ENCODE measurements at places on chromosomes 7 and 10. TPM values are rescaled to one million over a fixed set of nuclear protein-coding genes. Genes with fewer than 3 reads are reported as not detected.

SLC26A3 gene
- polyA plus RNA-seq, result 0.06 TPM

RADIL gene
- 60.6 TPM for polyA plus RNA-seq

PTPN20 gene
- polyA plus RNA-seq, result 0.62 TPM

PCDH15 gene
- polyA plus RNA-seq, result 0.49 TPM

CDC14C gene
- polyA plus RNA-seq, result 0.06 TPM

PLXDC2 gene
- 10.3 TPM for polyA plus RNA-seq

NEURL1 gene
- 3.5 TPM for polyA plus RNA-seq

EBLN1 gene
- polyA plus RNA-seq, result not detected

CDHR3 gene
- 8.4 TPM for polyA plus RNA-seq

NKX1-2 gene
- polyA plus RNA-seq, result not detected

DNA sequence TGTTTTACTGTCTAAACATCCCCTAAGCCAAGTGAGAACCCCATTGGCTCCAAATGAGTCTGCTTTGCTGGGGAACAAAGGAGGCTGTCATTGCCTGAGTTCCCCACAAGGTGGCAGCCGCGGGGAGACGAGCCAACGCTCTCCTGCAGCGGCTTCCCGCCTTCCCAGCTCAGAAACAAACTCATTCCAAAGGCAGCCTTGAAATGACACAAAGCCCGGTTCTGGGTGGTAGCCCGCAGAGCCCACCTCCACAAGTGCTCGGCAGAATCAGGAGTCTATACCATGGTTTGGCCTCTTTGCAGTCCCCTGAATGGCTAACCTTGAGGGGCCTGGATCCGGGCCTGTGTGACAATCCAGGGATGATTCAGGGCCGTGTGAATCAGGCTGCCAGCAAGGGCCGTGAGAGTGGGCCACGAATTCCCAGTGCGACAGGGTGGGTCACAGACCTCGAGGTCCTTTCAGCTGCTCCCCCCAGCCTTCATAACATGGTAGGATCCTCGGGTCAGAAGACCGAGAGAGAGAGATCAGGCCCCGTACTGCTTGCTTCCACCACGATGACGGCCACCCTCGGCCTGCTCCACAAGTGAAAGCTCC is 79.7 kb downstream of the DLG5 start:
- H3K4me1 ChIP-seq, result peaks cover 17% of the 10 kb centered on the region
- no peak overlapping the region for H3K4me3 ChIP-seq

- no peaks in the 10 kb centered on the region for H3K4me1 ChIP-seq
- H3K27ac ChIP-seq, result no peak overlapping the region
- DNase-seq, result no peak
- H3K27me3 ChIP-seq, result no peaks in the 10 kb centered on the region
Observed at GRCh38 chr10:129253161-129253864, 213.7 kb upstream of the MGMT start.

GRCh38 chr10:127815147-127815546 is 77.6 kb downstream of the CLRN3 start:
- no peak for DNase-seq
- no peaks in the 10 kb centered on the region for H3K36me3 ChIP-seq
- no peak overlapping the region for H3K27ac ChIP-seq
- no peak overlapping the region for H3K4me3 ChIP-seq
- no peaks in the 10 kb centered on the region for H3K27me3 ChIP-seq

DNA sequence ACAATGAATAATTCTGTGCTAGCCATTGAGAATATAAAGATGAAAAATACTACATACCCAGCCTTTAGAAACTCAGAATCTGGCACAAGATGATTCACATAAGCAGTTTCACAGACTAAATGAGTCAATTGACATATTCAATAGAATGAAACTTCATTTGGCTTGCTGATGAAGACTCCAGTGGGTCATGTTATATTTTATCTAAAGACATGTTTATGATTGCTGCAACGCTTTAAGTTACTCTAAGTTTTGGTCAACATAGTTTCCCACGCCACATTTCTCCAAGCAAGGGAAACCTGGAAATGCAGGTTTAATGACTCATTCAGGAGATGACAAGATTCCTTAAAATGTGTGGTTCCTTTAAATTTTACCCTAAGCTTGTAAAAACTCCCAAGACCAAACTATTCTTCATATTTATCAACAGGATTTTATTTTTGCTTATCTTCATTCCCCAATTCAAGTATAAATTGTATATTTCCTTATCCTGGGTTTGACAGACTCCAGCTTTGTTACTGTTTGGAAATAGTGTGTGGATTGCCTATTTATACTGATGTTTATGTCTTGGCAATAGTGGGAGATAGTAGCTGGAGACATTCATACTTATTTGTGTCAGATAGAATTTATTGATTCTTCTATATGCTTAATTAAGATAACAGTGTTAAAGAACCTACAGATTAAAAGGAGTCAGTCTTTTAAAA is 6.6 kb downstream of the SEMA3A start:
- H3K4me3 ChIP-seq, result no peak overlapping the region
- no peak for DNase-seq
- H3K27me3 ChIP-seq, result no peaks in the 10 kb centered on the region
- peaks cover 34% of the 10 kb centered on the region for H3K4me1 ChIP-seq
- no peak overlapping the region for H3K27ac ChIP-seq
- no peaks in the 10 kb centered on the region for H3K36me3 ChIP-seq

- DNase-seq, result peak; percentile 11
- no peaks in the 10 kb centered on the region for H3K36me3 ChIP-seq
- no peak overlapping the region for H3K27ac ChIP-seq
- no peaks in the 10 kb centered on the region for H3K27me3 ChIP-seq
- H3K4me3 ChIP-seq, result no peak overlapping the region
- H3K4me1 ChIP-seq, result no peaks in the 10 kb centered on the region
Observed at GRCh38 chr7:50068026-50068425, 25.0 kb downstream of the ZPBP start.

GRCh38 chr7:125149151-125149550 is 219.5 kb upstream of the POT1 start:
- no peaks in the 10 kb centered on the region for H3K36me3 ChIP-seq
- no peak overlapping the region for H3K4me3 ChIP-seq
- H3K4me1 ChIP-seq, result no peaks in the 10 kb centered on the region
- H3K27me3 ChIP-seq, result no peaks in the 10 kb centered on the region
- DNase-seq, result no peak

DNA sequence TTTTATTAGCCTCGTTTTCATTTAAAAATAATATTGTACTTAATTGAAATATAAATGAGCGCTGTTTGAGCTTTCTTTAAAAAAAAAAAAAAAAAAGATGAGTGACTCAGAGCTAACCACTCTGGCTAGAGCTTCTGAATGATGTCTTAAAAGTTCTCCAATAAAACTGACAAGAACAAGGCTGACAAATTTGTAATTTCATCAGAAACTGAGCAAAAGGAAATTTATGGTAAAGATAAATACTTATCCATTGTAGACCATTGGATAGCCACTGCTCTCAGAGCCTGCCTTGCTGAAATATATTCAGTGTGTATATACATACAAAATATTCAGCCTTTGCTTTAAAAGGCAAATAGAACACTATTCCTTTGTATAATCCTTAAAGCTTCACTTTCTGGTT is 91.2 kb upstream of the OIT3 start:
- H3K4me1 ChIP-seq, result no peaks in the 10 kb centered on the region
- DNase-seq, result no peak
- H3K36me3 ChIP-seq, result no peaks in the 10 kb centered on the region
- no peak overlapping the region for H3K27ac ChIP-seq

- no peaks in the 10 kb centered on the region for H3K4me1 ChIP-seq
- no peak overlapping the region for H3K4me3 ChIP-seq
- no peak for DNase-seq
Observed at GRCh38 chr10:63128443-63128842, 4.7 kb upstream of the NRBF2 start.

DNA sequence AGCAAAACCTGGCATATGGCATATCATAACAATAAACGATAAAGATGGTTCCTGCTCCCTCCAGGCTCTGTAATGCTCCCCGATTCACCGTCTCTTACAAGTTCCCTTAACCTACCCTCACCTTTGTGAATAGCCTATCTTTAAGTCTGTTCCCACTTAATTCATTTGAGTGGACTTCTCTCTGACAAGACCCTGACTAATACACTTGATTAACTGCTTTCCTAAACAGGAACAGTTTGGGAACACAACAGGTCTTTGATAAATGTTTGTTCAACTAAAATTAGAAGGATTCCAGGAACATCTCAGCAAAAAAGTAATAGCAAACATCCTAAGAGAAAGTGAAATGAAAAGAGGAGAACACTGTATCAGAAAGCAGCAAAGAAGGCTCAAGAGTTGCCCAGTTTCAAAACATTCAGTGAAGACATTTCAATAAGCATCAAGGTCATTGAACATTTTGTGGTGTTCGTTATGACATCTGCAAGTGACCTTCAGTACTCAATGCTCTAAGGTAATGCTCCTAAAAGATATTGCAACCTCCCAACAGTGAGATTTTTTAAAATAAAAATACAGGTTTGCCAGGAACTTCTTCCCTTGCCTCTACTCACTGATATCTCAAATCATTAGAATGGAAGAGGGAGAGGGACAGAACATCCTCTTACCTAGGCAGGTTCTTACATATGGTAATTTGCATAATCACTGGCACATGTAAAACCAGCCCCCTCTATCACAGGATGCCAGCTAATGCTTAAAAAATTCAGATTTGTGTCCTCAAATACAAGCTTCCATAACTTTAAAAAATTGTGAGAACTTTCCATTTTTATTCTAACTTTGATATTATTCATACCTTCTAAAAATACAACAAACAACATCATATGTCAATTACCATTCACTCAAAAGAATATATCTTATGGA is 11.4 kb upstream of the ARHGAP12 start:
- no peak for DNase-seq
- H3K36me3 ChIP-seq, result no peaks in the 10 kb centered on the region
- H3K4me3 ChIP-seq, result no peak overlapping the region
